Lower leg skin (tissue), 4 donors: ENCODE measurements at places on chromosomes 3 and 15. TPM values are rescaled to one million over a fixed set of nuclear protein-coding genes. Genes with fewer than 3 reads are reported as not detected.

WHAMM gene
- 11.0 TPM for total RNA-seq

DNA sequence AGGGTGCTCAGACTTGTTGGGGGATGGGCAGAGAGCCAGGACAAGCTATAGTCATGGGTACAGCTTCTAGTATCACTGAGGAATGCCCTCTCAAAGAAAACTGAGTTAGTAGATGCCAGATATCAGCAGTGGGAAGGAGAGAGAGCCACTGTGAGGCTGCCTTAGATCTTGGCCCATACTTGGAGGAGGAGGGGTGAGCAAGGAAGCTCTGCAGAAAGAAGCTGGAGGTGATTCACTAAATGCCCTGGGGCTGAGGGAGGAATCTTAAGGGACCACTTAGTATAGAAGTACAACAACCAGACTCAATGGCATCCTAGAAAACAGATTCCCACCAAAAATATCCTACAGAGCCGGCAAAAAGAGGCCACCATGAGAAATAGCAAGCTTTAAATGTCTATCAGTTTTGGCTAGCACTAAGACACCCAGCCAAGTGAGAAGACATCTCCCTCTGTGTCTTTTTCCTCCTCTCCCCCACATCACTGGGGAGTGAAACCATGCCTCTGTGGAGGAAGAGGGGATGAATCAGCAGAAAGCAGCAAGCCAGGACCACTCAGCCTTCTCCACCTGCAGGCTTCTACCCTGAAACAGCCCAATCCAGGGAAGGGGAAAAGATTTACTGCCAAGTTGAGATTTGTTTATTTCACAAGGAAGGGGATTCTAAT, 282.5 kb upstream of the STT3B start:
- no peak for DNase-seq

GRCh38 chr15:42201801-42202200, 6.3 kb downstream of the VPS39 start:
- DNase-seq: no peak

CPNE9 gene
- 1.6 TPM for total RNA-seq

DNA sequence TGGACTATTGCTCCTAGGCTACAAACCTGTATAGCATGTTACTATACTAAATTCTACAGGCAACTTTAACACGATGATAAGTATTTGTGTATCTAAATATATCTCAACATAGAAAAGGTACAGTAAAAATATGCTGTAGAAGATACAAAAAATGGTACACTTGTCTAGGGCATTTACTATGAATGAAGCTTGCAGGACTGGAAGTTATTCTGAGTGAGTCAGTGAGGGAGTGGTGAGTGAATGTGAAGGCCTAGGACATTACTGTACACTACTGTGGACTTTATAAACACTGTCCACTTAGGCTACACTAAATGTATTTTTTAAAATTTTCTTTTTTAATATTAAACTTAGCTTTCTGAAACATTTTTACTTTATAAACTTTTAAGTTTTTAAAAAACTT, 140.5 kb upstream of the SGO1 start:
- DNase-seq: no peak

NT5DC2 gene
- 47.1 TPM for total RNA-seq

PODXL2 gene
- total RNA-seq: 10.7 TPM

GRCh38 chr3:100311011-100311410, 23.5 kb upstream of the NIT2 start:
- no peak for DNase-seq

DNA sequence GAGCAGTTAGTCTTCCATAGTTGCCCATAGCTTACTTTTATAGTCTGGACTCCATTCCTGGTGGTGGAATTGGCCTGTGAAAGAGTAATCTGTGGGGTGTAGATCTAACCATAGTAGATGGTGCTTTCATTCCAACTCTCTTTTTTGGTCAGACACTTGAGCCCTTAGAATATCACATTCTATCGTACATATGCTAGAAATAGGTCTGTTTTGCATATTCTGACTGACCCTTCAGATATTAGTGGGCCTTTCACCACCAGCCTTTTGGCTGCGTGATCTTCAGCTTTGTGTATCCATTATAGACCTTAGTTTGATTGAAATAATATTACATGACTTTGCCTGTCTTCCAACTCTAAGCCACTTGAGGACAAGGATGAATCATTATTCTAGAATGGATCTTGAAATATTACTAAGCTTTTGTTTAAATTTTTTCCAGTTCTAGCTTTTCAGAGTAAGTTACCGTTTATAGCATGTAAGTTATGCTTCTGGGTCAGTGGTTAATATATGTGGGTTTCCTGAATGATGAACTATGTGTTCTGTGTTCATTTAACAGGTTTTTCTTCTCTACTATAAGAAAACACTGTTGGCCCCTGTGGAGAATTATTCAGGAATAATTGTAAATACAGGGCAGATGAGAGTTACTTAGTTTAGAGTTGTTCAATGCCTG, 8.7 kb downstream of the RAB7A start:
- no peak for DNase-seq

DNA sequence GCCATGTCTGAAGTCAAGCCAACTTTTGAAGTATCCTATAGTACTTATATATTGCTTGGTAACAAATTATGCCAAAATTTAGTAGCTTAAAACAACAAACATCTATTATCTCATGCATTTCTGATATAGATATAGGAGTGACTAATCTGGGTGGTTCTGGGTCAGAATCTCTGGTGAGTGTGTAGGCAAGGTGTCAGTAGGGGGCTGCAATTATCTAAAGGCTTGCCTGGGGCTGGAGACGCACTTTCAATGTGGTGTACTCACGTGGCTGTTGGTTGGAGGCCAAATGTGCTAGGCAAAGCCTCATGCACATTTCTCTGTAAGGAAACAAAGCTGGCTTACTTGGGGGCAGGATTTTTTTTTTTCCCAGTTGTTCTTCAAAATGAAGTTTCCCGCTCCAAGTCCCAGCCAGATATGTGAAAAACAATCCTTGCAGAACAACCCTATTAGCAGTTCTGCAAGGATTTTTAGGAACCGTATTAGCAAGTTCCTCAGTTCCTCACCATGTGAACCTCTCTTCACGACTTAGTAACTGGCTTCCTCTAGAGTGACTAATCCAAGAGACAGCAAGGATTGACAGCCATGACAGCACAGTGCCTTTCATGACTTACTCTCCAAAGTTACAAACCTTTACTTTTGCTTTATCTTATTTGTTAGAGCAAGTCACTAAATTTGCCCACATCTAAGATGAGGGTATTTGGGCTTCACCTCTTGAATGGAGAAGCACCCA, 25.8 kb downstream of the GREM1 start:
- no peak for DNase-seq

DNA sequence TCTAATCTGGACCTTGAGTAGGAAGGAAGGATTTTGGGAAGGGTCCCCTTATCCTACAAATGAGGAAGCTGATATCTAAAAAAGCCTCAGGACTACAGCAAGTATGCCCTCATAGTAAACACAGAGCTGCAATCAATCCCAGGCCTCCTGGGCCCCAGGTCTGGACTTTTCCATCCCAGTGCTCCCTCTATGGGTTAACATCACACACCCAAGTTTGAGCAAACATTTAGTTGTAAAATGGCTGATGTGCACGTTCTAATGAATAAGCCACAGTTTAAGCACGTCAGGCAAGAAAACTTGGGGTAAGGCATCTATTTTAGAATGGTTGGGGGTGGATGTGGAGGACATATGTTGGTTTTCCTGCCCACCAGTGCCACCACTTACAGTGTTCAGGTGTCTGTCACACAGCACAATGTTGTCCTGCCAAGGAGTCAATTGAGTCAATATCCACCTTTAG, 44.3 kb upstream of the UBE2E1 start:
- DNase-seq: no peak

- DNase-seq: peak; percentile 83
These were observed 13.1 kb upstream of the ALCAM start for GRCh38 chr3:105353485-105354161.

CKMT1A gene
- total RNA-seq: 36.8 TPM

UBE2E1 gene
- 32.6 TPM for total RNA-seq

PRKAR2A gene
- 31.0 TPM for total RNA-seq

DNA sequence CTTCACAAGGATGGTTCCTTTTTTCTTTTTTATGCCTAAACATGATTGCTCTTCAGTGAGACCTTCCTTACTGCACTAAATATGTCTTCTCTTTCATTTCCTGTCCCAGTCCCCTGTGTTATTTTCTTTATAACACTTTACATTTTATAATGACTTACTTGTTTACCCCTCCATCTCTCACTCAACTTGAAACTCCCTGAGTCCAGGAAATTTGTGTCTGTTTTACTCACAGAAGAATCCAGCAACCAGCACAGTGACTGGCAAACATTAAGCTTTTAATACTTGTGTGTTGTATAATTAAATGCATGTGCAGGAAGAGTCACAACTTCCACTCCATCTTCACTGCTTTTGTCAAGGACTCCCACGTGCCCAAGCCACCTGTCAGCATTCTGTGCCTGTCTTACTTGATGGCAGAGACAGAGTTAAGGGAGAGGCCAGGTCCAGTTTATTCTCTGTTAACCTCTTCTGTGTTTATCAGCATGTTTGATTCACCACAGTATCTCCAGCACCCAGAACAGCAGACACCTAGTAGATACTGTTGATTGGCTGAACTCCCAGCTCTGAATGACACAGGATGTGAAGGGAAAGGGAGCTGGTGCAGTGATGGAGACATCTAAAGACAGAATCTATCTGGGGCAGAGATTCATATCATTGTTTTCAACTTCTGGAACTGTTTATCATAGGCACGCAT, 42.8 kb downstream of the SSR3 start:
- DNase-seq: no peak

C2CD4A gene
- total RNA-seq: not detected

LIPH gene
- total RNA-seq: 16.8 TPM

GRCh38 chr15:60605879-60606307, 127.0 kb upstream of the ICE2 start:
- DNase-seq: no peak

- DNase-seq: no peak
These were observed 801.1 kb upstream of the LMCD1 start for GRCh38 chr3:7700539-7700938.

GRCh38 chr15:63805993-63806980, 27.5 kb downstream of the HERC1 start:
- no peak for DNase-seq

WDR93 gene
- 0.12 TPM for total RNA-seq

MCTP2 gene
- 19.3 TPM for total RNA-seq

GPR156 gene
- 0.49 TPM for total RNA-seq

DNA sequence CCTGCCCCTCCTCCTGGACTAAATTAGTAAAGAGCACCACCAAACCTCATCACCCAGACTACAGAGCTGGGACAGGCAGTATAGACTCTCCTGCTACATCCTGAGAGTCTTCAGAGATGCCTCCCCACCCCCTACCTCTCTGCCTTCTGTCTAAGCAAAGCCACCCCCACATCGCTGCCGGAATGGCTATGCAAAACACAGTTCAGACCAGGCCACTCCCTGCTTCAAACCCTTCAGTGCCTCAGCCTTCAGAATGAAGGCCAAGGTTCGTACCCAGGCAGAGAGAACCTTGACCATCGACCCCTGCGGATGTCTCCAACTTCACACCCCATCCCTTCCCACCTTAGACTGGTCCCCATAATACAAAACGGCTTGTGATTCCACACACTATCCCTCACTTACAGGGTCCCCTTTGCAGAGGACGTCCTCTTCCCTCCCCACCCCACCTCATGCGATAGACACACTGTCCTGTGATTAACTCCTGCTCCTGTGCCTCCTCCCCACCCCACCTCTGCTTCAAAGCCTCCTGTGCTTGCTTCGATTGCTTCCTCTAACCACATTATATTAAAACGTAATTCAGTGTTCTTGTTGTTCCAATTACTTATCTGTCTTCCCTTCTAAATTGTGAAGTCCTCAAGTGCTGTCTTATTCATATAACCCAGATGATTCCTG, 175.3 kb downstream of the UACA start:
- no peak for DNase-seq

- DNase-seq: no peak
These were observed 21.6 kb upstream of the TASOR start for GRCh38 chr3:56704706-56705105.

GRCh38 chr3:159239059-159239458, 437.2 kb downstream of the MFSD1 start:
- no peak for DNase-seq

TUSC7 gene
- total RNA-seq: not detected
